Prostate gland (tissue), 2 donors: ENCODE measurements at places on chromosomes 16 and 17. TPM values are rescaled to one million over a fixed set of nuclear protein-coding genes. Genes with fewer than 3 reads are reported as not detected.

GRCh38 chr16:64391063-64391600, 730.7 kb downstream of the CDH11 start:
- DNase-seq = no peak

SLC38A8 gene
- not detected for total RNA-seq

RNF222 gene
- not detected for total RNA-seq

- no peak for DNase-seq
Measured at GRCh38 chr17:17446666-17447155, 30.1 kb upstream of the MED9 start.

TMEM114 gene
- not detected for total RNA-seq

- no peak for DNase-seq
Measured at GRCh38 chr16:4833584-4833983, 13.5 kb downstream of the GLYR1 start.

ADAP2 gene
- total RNA-seq = 5.8 TPM

DNA sequence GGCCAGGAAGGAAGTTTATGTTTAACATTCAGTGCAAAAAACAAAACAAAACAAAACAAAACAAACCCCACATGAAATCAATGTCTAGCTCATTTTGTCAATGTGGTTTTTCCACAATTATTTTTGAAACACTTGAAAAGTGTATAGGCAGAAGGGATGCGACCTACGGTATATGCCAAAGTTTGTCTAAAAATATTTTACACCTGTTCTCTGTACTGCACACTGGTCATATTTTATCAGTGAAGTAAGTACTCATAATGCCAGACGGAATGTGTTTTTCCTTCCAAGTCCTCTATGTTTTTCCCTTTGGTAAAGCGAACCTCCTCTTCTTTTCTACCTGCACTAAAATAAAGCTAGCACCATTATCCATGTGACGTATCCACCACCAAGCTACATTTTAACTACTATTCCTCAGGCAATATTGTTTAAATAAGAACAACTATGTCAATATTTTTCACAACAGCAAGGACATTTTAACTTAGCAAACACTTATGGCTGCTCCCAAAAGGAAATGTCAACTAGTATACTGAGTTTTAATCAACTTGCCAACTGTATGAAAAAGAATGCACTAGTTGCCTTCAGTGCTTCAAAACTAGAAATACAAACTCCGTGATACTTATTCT, 10.3 kb downstream of the TOB1 start:
- DNase-seq = no peak

PIK3R6 gene
- total RNA-seq = 2.6 TPM

SLC5A11 gene
- not detected for total RNA-seq

GRCh38 chr16:87845807-87846619, 23.3 kb downstream of the SLC7A5 start:
- no peak for DNase-seq

GRCh38 chr16:46713634-46714033, 24.2 kb downstream of the ORC6 start:
- DNase-seq = no peak

DNA sequence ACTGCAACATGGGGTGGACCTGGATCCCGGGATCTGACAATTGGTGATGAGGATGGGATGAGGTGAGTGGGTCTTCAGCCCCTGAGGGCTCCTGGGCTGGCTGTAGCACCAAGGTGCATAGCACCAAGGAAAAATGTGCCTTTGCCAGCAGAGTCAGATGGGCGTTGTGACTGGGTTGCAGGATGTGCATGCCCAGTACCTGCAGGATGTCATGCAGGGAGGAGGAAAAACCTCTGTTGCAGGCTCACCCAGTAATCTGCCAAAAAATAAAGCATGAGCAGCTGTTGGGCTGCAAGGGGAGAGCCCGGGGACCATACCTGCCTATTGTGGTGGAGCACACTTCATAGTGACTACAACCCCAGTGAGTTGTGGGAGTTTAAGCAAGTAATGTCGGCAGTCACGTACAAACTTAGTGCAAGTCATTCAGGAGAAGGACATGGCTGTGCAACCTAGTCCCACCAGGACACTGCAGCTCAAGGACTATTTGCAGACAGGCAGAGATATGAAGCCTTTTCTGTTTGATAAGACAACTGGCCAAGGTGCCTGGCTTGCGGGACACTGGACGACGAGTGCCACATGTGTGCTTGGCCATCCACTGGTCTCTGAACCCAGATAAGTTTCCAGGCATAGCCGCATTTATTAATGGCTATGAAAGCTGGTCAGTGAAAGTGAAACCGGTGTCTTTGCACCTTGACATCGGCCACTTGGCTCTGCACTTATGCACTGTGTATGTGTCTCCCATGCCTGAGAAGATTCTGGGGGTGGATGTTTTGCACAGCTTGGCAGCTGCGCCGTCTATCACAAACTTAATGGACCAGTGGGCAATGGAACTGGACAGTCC, 499.8 kb downstream of the KCNJ2 start:
- DNase-seq = no peak

DNA sequence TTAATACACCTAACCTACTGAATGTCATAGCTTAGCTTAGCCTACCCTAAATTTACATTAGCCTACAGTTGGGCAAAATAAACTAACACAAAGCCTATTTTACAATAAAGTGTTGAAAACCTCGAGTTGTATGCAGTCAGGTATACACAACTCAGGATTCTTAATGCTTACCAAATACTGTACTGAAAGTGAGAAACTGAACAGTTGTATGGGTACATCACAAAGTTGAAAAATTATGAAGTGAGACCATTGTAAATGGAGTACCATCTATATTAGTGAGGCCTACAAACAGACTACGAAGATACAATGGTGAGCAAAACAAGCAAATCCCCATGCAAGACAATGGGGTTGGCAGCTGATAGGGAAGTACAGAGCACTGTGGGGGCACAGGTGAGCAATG, 79.7 kb downstream of the VAT1L start:
- no peak for DNase-seq

BEAN1 gene
- total RNA-seq = 0.51 TPM

SOCS1 gene
- total RNA-seq = 2.6 TPM

DNA sequence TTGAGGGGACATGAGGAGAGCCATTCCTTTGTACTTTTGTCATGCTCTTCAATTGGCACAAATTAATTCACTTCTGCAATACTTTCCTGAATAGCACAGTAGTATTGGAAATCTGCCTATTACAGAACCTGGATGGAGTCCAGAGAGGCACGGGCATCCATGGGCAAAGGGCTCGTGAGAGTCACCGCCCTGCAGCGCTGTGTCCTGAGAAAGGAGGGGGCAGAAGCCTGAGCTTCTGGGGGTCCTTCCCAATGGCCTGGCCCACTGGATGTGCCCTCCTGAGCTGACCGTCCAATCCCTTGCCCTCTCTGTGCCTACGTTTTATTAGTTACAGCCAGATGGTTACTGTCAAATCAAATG, 3.5 kb downstream of the G6PC1 start:
- DNase-seq = no peak

SDR42E1 gene
- total RNA-seq = 7.2 TPM
